T-cell (primary cell): ENCODE measurements at places on chromosomes 12 and 14.

GRCh38 chr12:30692470-30692869, 3.2 kb downstream of the IPO8 start:
- no peak for DNase-seq

DNA sequence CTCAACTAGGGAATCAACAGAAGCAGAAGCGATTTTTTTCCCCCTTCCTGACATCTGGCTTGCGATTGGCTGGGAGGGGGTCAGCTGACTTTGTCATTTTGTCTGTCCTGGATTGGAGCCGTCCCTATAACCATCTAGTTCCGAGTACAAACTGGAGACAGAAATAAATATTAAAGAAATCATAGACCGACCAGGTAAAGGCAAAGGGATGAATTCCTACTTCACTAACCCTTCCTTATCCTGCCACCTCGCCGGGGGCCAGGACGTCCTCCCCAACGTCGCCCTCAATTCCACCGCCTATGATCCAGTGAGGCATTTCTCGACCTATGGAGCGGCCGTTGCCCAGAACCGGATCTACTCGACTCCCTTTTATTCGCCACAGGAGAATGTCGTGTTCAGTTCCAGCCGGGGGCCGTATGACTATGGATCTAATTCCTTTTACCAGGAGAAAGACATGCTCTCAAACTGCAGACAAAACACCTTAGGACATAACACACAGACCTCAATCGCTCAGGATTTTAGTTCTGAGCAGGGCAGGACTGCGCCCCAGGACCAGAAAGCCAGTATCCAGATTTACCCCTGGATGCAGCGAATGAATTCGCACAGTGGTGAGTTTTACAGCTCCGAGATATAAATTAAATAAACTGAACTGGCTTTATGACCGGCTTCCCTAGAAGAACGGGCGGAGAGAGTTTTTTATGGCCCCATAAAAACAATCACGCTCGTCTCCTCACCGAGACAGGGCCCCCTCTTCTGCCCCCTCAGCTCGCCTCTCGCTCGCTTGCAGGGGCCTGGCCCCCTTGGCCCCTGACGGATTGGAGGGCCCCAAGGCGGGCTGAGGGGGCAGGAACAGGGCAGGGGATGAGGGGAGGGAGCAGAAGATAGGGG, at the start of gene HOXC6:
Gene HOXC6 (plus strand): TSS at position 127 of the 888 bp plus-strand sequence. CDS start 82 bp downstream, at position 209.
- no peak for DNase-seq

GRCh38 chr14:89236851-89237250, 180.2 kb downstream of the FOXN3 start:
- DNase-seq, result no peak

DNA sequence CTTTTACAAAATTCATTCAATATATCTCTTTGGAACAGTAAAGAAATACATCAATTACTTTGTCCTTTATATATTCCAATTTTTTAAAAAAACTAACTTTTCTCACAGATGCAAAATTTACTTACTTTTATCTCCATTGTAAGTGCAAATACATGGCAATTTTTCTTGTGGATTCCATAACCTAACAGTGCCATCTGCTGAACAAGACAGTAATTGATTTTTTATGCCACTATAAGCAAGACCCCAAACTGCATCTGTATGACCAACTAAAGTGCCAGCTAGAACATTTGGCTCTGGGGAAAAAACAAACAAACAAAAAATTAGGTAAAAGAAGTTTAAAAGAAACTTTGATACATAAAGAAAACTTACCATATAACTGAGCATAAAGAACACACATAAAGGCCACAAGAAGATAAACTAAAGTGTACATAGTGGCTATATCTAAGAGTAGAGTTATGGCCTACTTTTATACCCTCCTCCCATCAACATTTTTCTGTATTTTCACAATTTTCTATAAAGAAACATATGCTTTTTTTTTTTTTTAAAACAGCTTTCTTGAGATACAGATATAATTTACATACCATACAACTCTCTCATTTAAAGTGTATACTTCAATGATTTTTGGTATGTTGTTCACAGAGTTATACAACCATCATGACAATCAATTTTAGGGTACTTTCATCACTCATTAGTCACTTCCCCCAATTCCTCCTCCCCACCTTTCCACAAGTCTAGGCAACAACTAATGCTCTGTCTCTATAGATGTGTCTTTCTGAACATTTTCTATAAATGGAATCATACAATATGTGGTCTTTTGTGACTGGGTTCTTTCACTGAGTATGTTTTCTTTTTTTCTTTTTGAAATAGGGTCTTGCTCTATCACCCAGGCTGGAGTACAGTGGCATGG, 32.6 kb downstream of the COCH start:
- DNase-seq, result no peak

DNA sequence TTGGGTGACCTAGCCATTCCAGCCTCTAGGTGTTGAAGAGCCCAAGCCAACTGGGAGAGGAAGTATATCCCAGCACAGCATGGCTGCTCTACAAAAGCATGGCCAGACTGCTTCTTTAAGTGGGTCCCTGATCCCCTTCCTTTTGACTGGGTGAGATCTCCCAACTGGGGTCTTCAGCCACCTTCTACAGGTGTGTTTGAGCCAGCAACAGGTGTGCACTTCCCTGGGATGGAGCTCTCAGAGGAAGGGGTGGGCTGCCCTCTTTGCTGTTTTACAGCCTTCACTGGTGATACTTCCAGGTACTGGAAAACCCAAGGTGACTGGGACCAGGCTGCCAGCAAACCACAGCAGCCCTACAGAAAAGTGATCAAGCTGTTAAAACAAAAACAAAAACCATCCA, 14.2 kb upstream of the GNS start:
- DNase-seq, result no peak

GRCh38 chr14:35938770-35939169, 112.6 kb downstream of the BRMS1L start:
- DNase-seq, result no peak

DNA sequence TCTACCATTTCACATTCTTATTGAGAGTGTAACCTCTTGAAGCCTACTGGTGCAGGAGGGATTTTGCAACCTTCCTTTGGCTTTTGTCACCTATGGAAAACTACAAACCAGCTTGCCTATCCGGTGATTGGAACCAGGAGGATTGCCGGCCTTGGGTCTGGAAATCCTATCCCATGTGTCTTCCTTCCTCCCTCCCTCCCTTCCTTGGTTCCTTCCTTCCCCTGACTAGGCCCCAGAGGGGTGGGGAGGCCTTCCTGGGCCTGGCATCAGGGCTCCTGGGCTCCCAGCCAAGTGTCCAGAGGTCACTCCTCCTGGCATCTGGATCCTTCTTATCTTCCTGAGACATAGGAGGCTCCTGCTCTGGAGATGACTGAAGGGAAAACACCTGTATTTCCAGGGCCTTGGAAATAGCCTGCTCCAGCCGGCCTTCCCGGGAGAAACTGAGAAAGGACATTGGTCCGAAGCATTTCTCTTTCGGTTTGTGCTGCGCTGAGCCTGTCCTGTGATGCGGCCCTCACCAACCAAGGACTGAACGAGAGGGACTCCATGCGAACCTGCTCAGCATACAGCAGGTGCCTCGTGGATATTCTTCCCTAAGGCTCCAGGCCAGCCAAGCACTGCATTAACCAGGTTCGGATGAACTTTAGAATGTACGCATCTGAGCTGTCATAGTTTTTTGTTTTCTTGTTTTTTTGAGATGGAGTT, 43.4 kb downstream of the PSMA6 start:
- no peak for DNase-seq

- DNase-seq, result no peak
Observed at GRCh38 chr14:36582011-36582873, at the start of gene NKX2-8. Gene NKX2-8 (minus strand): TSS chr14:36582614. CDS start chr14:36582389, 225 bp downstream.

- no peak for DNase-seq
Observed at GRCh38 chr12:57983858-57984505, 42.6 kb downstream of the ATP23 start.

GRCh38 chr14:99481745-99482099, 513 bp downstream of the CCNK start:
- peak; percentile 9 for DNase-seq

- DNase-seq, result no peak
Observed at GRCh38 chr12:56087220-56087619, 7.3 kb downstream of the ERBB3 start.

DNA sequence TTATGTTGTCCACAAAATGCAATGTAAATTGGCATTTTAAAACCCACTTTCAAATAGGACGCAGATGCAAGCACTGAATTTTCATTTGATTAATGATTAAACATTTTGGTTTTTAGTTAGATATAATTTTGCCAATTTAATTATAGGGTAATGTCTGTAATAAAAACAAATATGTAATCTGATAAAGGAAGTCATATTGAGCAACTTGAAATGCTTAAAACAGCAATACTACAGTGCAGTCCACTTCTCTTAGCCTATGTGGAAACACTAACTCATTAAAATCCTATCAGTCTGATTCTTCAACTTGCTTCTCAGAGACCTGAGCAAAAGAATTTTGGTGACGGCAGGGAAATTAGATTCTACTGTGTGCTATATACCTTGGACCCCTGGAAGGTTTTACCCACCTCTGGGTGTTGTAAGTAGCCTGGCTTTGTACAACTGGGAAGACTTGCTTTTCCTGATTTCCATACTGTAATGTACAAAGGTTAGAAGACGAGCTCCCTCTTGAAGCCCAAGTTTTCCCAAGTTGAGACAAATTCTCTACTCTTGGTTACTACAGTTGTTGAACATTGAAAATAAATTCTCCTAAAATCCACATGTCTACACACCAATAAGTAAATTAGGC, 4.1 kb downstream of the TRHDE start:
- DNase-seq, result no peak

GRCh38 chr12:122336015-122336946, 70.0 kb upstream of the VPS33A start:
- no peak for DNase-seq

- DNase-seq, result no peak
Observed at GRCh38 chr12:124480469-124481256, 86.7 kb downstream of the NCOR2 start.

GRCh38 chr12:3556716-3557115, 65.7 kb downstream of the PRMT8 start:
- no peak for DNase-seq

DNA sequence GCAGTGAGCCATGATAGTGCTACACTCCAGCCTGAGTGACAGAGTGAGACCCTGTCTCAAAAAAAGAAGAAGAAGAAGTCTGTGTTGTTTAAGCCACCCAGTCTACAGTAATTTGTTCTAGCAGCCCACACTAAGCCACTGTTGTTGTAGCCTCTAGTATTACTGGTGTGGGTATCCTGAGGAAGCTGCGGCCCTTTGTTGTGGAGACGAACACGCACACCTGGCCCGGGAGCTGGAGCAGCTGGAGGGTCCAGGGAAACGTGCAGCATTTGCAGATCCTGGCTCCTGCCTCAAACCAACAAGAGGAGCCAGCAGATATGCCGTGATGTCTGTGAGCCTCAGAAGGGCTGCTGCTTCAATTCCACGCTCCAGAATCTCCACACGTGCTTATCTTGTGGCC, 65.3 kb downstream of the MAP1LC3B2 start:
- DNase-seq, result no peak

DNA sequence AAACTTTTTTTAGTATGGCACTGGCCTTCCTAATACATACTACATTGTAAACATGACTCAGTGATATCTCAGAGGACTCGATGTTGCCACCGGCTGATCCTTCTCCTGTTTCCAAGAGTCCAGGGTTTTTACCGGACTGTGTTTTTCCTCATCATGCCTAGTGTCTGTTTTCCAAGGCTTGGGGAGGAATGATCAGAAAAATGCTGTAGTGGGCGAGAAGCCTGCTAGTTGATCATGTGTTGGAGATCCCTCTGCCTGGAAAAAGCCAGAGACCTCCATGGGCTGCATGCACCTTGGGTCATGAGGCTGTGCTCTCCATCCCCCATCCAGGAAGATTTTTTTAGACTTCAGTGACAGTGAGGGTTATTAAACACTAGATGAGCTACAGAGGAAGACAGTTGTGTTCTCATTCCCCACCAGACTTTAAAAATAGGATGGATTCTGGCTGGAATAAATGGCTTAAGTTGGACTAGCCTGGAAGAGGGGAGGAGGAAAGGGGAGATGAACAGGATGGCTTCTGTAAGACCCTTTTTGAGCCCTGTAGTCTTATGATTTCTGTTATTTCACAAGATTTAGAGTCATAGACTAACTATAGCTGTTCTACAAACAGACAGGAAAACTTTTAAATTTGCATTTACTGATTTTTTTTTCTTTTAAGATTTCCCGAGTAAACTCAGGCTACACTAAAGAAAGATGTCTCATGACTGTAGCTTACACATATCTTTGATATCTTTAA, 145.7 kb downstream of the SAMD4A start:
- no peak for DNase-seq

DNA sequence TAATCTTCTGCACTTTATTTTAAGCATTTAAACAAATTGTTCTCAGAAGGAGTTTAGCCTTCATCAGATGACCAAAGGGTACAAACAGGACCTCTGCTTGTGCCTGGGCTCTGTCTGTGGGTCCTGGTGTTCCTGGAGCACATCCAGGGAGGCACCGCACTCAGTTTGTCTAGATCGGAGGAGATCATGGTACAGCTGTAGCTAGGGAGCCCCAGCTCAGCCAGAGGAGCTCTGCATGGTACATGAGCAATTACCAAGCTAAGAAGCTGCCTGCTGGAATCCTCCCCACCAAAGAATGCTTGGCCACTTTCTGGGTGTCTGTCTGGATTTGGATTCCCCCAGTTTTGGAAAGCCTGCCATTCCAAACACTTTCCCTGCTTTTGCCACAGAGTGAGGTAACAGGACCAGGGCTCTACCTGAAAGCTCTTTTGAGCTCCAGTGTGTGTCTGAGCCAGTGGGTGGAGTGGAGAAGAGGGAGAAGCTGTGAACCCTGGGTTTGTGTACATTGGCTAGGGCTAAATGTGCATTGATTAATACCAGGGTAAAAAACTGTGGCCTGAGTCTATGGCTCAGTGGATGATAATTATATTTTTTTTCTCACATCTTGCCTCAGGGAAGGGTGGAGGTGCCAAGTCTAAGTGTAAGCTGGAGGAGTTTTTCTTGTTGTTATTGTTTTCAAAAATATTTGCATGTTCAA, 163.7 kb upstream of the IGF1 start:
- DNase-seq, result no peak

DNA sequence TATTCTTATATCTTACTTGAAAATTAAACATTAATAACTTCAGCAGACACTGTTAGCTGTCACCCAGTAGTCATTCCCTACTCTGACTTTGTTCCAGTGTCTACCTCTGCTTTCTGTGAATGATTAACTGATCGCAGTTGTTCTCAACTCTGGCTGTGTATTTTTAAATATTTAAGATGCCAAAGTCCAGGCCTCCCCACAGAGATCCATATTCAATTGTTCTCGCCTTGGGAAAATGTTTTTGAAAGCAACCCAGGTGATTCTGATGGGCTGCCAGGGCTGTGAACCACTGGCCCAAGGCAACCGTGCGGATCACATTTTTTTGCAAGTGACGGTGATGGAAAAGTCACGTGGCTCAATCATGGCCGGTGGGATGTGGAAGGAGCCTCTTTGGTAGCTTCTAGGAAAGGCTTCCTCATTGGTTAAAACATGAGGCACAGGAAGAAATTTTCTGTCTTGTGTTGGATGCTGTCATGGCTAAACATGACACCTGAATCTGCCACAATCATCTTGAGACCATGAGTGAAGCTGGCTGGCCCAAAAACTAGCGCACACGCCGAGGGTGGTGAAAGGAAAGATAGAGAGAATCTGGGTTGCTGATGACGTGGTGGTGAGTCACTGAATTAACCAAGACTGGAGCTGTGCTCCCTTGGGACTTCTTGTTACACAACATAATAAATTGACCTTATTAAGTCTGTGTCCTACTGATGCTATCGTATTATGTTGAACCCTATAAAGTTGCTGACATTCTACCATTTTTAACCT, 37.2 kb downstream of the RDH12 start:
- DNase-seq, result no peak
